HTR-8/SVneo (cell line): ENCODE measurements at places on chromosomes 12 and 14.
A peak's percentile ranks its signal among the peaks of the same experiment; 100 is the strongest.

- DNase-seq = no peak
Observed at GRCh38 chr12:130162267-130162666, at the start of gene FZD10. Gene FZD10, plus strand, starts transcription at chr12:130162464. Its CDS starts 479 bp downstream, at chr12:130162943.

DNA sequence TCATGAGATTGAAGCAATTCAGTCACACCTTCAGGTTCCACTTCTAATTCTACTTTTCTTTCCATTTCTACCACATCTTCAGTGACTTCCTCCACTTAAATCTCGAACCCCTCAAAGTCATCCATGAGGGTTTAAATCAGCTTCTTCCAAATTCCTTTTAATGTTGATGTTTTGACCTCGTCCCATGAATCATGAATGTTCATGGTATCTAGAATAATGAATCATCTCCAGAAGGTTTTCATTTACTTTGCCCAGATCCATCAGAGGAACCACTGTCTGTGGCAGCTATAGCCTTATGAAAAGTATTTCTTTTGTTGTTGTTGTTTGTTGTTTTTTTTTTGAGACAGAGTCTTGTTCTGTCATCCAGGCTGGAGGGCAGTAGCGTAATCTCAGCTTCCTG is 7.6 kb downstream of the RXYLT1 start:
- DNase-seq = no peak

- no peak for DNase-seq
Observed at GRCh38 chr12:89821896-89822295, 113.3 kb upstream of the ATP2B1 start.

DNA sequence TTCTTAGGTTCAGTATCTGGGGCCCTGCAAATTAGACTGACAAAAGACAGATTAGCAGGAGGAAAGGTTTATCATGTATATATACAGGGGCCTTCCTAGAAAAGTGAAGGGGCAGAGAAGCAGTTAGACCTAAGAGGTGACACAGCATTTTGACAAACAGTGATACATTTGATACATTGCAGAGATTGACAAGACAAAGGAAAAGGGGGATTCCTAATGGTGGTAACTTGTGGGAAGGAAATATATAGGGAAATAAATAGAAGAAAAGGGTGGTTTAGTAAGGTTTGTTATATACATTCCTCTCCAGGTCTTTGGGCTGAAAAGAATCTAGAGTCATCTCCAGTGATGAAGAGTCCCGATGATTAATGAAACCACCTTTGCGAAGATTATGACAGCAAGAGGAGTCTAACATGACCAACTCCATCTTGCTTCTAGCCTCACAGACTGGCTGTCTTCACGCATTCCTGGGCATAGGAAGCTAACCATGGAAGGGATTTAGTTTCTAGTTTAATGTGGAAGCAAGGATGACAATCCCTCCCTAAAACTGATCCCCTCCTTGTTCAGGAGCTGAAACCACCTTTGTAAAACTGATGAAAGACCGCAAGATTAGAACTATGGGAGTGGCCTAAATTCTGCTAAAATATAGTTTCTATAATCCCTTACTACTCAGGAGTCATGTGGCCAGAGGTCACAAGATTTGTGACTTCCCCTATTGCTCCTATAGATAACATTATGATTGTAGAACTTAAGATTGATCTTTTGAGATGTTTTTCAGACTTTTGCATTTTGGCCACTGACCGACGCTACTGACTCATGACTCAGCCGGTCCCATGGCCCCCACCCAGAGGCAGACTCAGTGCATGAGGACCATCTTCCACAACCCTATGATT is 31.1 kb upstream of the CPM start:
- DNase-seq = no peak

GRCh38 chr14:23006188-23006534 is 3.8 kb downstream of the C14orf93 start:
- no peak for DNase-seq

GRCh38 chr14:97703006-97703760 is 906.0 kb downstream of the VRK1 start:
- DNase-seq = no peak

GRCh38 chr12:131830335-131830913 is 2.2 kb downstream of the MMP17 start:
- peak; percentile 64 for DNase-seq

GRCh38 chr12:49144384-49144783 is 13.2 kb upstream of the TUBA1B start:
- DNase-seq = no peak

- no peak for DNase-seq
Observed at GRCh38 chr12:50507930-50508329, 3.1 kb downstream of the DIP2B start.

DNA sequence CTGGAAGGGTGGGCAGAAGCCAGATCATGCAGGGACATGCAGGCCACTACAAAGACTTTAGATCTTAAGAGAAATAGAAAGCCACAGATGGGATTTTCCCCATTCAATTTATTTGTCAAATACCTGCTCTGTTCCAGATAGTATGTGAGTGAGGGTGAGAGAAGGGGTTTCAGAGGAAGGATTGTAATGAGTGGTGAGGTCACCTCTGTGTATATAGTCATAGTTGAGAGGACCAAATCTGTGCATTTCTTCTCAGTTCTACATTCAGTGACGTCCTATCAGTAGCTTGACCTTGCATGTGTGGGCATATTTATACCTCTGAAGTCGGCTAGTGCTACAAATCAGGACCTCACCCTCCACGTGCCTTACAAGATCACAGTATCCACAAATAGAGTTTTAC is 31.2 kb upstream of the RBM19 start:
- DNase-seq = no peak

DNA sequence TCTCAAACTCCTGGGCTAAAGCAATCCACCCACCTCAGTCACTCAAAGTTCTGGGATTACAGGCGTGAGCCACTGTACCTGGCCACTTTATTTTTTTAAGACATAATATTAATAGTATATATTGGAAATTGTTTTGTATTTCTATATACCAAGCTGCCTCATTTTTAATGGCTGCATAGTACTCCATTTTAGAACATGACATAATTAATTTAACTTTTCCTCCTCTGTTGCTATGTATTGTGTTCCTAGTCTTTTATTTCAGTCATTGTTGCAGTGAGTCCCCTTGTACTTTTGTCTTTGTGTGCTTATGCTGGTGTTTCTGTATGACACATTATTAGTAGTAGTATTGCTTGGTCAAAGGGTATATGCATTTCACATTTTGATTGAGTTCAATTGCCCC is 138.7 kb downstream of the PRKCH start:
- DNase-seq = no peak

- no peak for DNase-seq
Observed at GRCh38 chr12:51521554-51522276, 69.3 kb upstream of the SCN8A start.

DNA sequence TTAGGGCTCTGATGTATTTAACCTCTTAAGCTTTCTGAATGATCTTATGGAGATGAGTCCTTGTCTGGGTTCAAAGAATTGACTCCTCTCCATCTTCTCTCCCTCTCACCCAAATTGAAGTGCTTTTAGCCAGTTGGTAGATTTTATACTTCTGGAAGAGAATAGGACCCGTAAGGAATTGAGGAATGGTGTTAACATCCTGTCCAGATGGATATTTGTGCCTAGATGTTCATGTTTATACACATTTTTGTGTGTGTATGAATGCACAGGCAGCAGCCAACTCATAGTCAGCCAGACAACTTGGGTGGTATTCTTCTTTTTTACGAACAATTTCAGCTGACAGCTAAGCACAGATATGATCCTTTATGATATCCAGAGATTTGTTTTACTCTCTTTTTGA is 449.6 kb upstream of the RGS6 start:
- DNase-seq = no peak

DNA sequence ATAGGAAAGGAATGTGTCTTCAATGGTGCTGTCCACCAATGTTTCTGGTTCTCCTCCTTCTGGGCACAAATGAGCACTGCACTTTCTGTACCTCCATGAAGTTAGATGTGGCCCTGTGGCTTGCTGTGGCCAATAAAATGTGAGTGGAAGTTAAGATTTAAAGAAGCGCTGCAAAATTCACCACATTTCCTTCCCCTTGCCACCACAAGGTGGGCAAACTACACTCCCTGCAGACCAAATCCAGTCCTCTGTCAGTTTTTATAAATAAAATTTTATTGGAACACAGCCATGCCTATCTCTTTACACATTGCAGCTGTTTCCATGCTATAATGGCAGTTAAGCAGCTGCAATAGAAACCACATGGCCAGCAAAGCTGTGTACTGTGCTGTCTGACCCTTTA is 141.4 kb upstream of the TMPO start:
- no peak for DNase-seq
